ENCODE measurements at places on chromosomes 12 and 14. TPM values are rescaled to one million over a fixed set of nuclear protein-coding genes. Genes with fewer than 3 reads are reported as not detected.

FBXL14 gene
- total RNA-seq = 11.3 TPM

RNFT2 gene
- total RNA-seq = 6.6 TPM

NUBPL gene
- 8.2 TPM for total RNA-seq

KRT80 gene
- 23.7 TPM for total RNA-seq

CIPC gene
- 17.7 TPM for total RNA-seq

CMA1 gene
- not detected for total RNA-seq

ST8SIA1 gene
- not detected for total RNA-seq

ACSM4 gene
- not detected for total RNA-seq

OR6C74 gene
- not detected for total RNA-seq

ABCD2 gene
- not detected for total RNA-seq

IL22 gene
- total RNA-seq = not detected

ALKBH2 gene
- 5.4 TPM for total RNA-seq

CLEC6A gene
- not detected for total RNA-seq

TROAP gene
- total RNA-seq = 62.4 TPM

GPR84 gene
- not detected for total RNA-seq

CCDC92 gene
- total RNA-seq = 41.6 TPM

APOF gene
- total RNA-seq = not detected

DPPA3 gene
- not detected for total RNA-seq

LMO3 gene
- total RNA-seq = not detected

FLRT2 gene
- 202 TPM for total RNA-seq

NPFF gene
- total RNA-seq = not detected

HAL gene
- total RNA-seq = 0.62 TPM

KMT2D gene
- total RNA-seq = 106 TPM

GARIN6 gene
- not detected for total RNA-seq

CIROP gene
- total RNA-seq = not detected

PGAM5 gene
- 52.8 TPM for total RNA-seq

CLEC12A gene
- not detected for total RNA-seq

FLVCR2 gene
- 4.9 TPM for total RNA-seq

REP15 gene
- 4.8 TPM for total RNA-seq

SALL2 gene
- 4.6 TPM for total RNA-seq

DDN gene
- 0.22 TPM for total RNA-seq

CLEC4D gene
- total RNA-seq = not detected

TPPP2 gene
- total RNA-seq = not detected

KRT6C gene
- not detected for total RNA-seq

KRT78 gene
- not detected for total RNA-seq

AQP6 gene
- total RNA-seq = not detected

GPHB5 gene
- total RNA-seq = not detected

EP400 gene
- total RNA-seq = 57.3 TPM

SMOC1 gene
- total RNA-seq = 0.78 TPM

PLEKHG3 gene
- total RNA-seq = 8.0 TPM

SLC24A4 gene
- total RNA-seq = 0.07 TPM

RIPK3 gene
- total RNA-seq = 5.1 TPM

FOXN3 gene
- 41.8 TPM for total RNA-seq

COCH gene
- 1.9 TPM for total RNA-seq

C1RL gene
- total RNA-seq = 25.0 TPM

IGF1 gene
- total RNA-seq = 0.85 TPM

PLEK2 gene
- total RNA-seq = 4.7 TPM

SERPINA5 gene
- total RNA-seq = not detected

BCL7A gene
- total RNA-seq = 12.6 TPM

RNASE9 gene
- total RNA-seq = not detected

GDF3 gene
- total RNA-seq = 4.1 TPM

ARHGEF40 gene
- 2.6 TPM for total RNA-seq

RNASE2 gene
- total RNA-seq = not detected

Data from endothelial cell of umbilical vein (primary cell).